ENCODE measurements at places on chromosomes 2 and 18. TPM values are rescaled to one million over a fixed set of nuclear protein-coding genes. Genes with fewer than 3 reads are reported as not detected.

ALKAL2 gene
- 0.96 TPM for total RNA-seq

- H3K27ac ChIP-seq, result no peak overlapping the region
- no peak overlapping the region for H3K4me3 ChIP-seq
- H3K36me3 ChIP-seq, result no peaks in the 10 kb centered on the region
These were observed 36.8 kb downstream of the ADAM23 start for GRCh38 chr2:206480161-206480560.

- no peak overlapping the region for H3K4me3 ChIP-seq
- H3K36me3 ChIP-seq, result no peaks in the 10 kb centered on the region
- no peak overlapping the region for H3K27ac ChIP-seq
These were observed 3.0 kb upstream of the MBD1 start for GRCh38 chr18:50284255-50284885.

DNA sequence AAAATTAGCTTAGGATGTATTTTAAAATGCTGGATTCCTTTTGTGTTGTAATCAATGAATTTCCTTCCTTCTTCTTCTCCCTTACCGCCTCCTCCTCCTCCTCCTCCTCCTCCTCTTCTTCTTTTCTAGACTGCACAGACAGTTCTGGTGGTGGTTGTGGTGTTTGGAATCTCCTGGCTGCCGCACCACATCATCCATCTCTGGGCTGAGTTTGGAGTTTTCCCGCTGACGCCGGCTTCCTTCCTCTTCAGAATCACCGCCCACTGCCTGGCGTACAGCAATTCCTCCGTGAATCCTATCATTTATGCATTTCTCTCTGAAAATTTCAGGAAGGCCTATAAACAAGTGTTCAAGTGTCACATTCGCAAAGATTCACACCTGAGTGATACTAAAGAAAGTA, 18.8 kb downstream of the GALR1 start:
- no peak overlapping the region for H3K4me3 ChIP-seq
- no peaks in the 10 kb centered on the region for H3K27me3 ChIP-seq
- no peaks in the 10 kb centered on the region for H3K36me3 ChIP-seq
- DNase-seq, result no peak
- H3K4me1 ChIP-seq, result no peaks in the 10 kb centered on the region
- H3K27ac ChIP-seq, result no peak overlapping the region

- H3K36me3 ChIP-seq, result no peaks in the 10 kb centered on the region
- H3K27ac ChIP-seq, result no peak overlapping the region
- H3K4me3 ChIP-seq, result no peak overlapping the region
- H3K27me3 ChIP-seq, result no peaks in the 10 kb centered on the region
These were observed 68.3 kb downstream of the EDAR start for GRCh38 chr2:108920686-108921085.

DNA sequence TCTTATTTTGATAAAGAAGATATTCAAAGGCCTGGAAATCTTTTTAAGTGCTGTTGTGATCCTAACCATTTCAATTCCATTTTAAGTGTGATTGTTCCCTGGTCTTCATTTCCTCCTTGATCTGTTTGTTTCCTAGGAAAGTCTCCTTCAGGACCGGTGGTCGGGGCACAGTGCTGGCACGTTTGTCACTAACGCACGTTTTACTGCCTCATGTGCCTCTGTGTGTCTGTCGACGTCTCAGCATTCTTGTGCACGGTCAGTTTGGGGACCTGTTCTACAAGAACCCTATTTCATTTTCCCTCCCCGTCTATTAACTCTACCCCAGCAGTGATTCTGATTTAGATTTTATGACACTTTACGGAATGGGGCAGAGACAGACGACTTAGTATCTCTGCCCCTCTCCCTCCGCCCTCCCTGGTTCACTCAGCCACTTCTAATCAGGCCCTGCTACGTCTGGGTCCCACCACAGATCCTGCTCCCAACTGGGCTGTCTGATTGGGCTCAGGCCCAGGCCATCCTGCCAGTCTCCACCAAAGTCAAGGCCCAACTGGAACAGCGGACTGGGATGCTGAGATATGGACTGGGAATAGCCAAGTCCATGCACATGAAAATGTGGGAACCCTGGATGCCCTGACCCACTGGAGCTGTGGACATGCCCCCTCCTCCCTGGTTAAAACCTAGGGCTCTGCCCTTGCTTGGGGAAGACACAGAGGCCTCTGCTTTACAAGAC, 95.6 kb downstream of the TWIST2 start:
- no peaks in the 10 kb centered on the region for H3K27me3 ChIP-seq
- no peaks in the 10 kb centered on the region for H3K36me3 ChIP-seq
- no peaks in the 10 kb centered on the region for H3K4me1 ChIP-seq
- DNase-seq, result no peak
- no peak overlapping the region for H3K4me3 ChIP-seq
- H3K27ac ChIP-seq, result no peak overlapping the region
